ENCODE measurements at places on chromosomes 6 and 20.

- DNase-seq: no peak
These were observed 10.1 kb upstream of the HDAC2 start for GRCh38 chr6:113980937-113981554.

DNA sequence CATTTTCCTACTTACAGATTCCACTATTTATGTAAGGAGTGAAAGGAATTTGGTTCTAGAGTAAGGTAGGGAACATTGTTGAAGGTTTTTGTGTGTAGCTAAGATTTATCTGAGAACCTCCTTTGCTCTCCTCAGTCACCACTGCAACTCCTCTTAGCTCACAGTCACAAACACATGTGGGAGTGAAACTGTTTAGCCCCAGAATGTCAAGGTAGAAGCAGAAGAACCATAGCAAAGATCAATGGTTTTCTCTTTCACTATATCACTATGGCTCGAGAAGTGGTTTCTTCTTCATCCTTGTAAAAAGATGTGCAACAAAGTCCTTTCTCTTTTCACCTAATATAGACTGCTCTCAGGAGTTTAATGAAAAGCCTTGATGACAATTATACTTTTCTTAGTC is 6.5 kb upstream of the DEFB112 start:
- no peak for DNase-seq

DNA sequence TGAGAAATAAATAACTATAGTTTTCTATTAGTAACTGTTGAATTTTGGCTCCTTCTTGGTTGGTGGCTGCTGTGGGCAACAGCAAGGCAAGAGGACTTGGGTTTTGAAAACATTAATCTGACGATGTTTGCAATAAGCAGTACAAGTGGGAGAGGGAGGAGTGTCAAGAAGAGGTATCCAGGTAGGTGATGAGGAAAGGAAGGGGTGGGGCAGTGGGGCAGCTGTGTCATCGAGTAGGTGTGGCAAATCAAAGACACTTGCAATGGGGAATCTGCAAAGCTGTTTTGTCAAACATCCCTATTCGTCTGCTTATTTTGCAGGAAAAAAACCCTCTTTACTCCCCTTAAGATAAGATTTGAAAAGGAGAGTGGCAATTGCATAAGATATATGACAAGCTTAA is 171.9 kb upstream of the MAP3K7 start:
- DNase-seq: no peak

DNA sequence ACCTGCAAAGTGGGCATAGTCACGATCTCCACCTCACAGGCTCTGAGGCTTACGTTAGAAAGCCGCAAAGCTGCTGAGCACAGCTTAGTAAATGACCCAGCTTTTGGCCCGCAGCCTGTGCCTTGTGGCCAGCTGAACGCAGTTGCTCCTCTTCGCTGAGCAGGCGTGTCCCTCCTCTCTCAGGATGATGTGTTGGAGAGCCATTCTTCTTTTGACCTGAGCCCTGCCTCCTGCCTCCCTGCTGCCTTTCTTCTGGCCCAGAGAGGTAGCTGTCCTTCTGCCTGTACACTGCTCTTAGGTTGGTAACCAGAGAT is 47.6 kb upstream of the MYL9 start:
- no peak for DNase-seq

DNA sequence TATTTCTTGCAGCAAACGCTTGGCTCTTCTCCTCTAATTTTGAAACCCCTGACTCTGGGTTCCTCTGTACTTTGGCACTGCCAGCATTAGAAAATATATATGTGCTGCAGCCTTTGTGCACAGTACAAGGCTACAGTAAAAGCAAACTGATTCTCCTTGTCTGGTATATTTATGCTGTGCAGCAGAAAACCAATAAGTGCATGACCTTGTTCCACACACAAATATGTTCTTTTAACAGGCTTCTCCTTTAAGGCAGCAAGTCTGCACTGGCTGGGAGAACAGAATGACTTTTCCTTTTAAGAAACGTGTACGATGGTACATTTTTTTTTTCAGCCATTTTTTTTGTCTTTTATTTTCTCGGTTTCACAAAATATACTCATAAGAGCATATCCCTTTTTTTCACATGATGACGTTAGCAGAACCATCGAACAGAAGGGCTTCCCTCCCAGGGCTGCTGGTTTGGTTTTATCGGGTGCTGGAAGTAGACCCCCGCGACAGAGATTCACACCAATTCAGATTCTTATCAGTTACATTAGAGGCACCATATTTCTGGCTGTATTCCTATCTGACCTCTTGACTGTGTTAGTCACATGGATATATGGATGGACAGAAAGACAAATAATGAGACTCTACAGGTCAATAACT is 129.9 kb upstream of the ARID1B start:
- no peak for DNase-seq

DNA sequence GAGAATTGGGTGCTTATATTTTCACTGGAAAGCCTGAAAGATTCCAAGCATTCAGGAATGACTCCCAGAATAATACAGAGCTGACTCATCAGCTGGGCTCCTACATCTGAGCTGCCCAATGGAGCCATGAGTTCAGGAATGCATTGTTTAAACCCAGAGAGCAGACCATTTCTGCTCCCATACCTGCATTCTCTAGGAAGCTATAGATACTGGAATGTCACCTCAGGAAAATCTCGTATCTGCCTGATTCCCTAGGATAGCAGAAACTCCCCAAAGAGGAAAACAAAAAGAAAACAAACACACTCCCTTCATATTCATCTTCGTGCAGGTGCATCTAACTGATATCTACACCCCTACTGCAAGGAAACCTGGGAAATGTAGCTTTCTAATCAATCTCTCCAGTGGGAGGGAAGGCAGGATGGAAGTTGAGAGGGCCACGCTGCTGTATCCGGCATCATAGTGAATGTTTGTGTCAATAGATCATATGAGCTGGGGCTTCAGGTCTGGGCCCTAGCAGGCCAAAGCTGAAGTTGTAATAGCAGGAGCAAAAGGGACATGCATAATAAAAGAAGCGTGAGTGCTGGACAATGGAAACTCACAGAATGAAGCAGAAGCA is 8.2 kb upstream of the SLC2A12 start:
- DNase-seq: no peak

GRCh38 chr6:22873513-22874136 is 304.3 kb downstream of the HDGFL1 start:
- DNase-seq: no peak

GRCh38 chr20:39603219-39603618 is 641.1 kb downstream of the DHX35 start:
- no peak for DNase-seq

DNA sequence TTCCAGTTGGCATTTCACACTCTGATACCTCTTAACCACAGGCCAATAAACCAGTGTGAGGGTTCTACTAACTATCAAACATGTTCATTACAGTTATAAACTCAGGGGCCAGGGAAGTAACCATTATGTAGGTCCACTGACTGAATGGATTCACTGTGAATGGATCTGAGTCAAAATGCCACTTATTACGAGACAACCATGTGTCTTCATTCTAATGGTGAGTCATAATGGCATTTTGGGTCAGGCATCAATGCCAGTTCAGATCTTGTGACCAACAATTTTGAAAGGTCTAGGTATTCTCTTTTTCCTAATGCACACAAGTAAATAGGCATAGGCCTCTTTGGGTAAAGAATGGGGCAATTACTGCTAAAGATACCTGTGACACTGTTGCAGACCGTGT is 112.2 kb upstream of the HEY2 start:
- DNase-seq: no peak

GRCh38 chr20:12241065-12241464 is 323.4 kb downstream of the BTBD3 start:
- no peak for DNase-seq

- DNase-seq: no peak
These were observed 229.0 kb downstream of the ZNF217 start for GRCh38 chr20:53364646-53365045.

GRCh38 chr20:49497398-49497669 is 14.9 kb upstream of the KCNB1 start:
- DNase-seq: no peak

GRCh38 chr6:39309942-39310531 is 4.2 kb downstream of the KCNK17 start:
- DNase-seq: peak; percentile 12

DNA sequence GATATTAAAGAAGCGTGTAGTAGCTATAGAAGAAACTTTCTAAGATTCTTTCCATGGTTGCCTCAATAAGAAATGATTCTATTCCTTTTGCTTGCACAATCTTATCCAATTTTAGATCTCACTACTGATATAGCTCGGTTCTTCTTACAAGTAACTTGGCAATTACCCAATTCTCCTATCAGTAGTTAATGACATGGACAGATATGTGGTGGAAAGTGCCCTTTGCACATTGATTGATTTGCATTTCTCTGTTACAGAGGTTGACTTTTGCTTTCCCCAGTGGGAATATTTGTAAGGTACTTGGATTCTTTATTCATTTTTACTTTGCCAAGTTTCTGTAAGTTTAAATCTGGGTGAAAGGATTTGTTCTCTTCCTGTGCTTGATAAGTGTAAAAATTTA is 93.7 kb upstream of the QKI start:
- no peak for DNase-seq

GRCh38 chr6:8589941-8590729 is 154.8 kb upstream of the SLC35B3 start:
- DNase-seq: no peak

DNA sequence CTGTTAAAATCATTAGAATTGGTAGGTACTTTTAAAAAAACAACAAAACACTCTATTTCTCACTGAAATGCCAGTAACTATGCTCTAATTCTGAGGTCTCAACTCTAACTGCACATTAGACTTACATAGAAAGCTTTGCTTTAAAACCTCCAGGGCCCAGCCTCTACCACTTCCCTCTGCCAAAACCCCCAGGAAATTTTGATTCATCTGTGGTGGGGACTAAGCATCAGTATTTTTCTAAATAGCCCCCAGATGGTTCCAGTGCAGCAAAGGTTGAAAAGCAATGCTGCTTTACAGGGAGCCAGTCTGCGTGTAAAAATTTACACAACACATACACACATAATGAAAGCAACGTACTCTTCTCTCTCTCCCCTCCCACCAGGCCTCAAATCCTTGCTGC is 3.8 kb downstream of the TBC1D32 start:
- no peak for DNase-seq

- no peak for DNase-seq
These were observed 22.2 kb upstream of the FOXC1 start for GRCh38 chr6:1587546-1587945.

DNA sequence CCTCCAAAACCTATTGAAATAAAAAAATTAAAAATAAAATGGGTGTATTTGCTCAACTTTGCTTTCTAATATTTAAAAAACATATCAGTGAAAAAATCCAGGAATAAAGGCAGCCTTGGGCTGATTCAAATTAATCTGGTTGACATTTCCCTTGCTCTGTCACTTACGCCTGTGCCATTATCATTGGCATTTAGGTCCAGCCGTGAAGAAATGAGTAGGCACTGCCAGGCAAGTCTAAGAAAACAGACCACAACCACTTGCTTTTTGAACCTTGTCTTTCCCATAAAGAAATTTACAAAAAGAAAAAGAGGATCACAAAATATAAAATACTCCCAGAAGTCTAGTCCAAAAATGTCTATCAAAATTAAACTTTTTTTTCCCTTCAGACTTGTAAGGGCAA is 59.2 kb upstream of the HBS1L start:
- DNase-seq: no peak

DNA sequence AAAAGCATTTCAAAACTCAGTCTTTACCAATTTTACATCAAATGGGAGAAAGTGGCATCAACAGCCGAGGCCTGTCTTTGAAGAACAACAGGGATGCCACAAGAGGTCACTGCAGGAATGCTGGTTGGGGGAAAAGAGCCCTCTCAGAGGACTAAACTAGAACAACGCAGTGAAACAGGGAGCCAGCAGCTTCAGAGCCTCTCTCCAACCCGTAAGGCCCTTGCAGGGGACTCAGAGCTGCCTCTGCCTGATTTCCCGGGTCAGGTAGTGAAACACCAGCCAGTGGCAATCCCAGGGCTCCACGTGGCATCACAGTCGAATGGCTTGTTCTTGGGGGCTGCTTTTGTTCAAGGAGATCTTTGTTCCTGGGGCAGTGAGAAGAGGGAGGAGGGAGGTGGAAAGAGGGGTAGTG is 55.0 kb upstream of the KCNK16 start:
- no peak for DNase-seq

DNA sequence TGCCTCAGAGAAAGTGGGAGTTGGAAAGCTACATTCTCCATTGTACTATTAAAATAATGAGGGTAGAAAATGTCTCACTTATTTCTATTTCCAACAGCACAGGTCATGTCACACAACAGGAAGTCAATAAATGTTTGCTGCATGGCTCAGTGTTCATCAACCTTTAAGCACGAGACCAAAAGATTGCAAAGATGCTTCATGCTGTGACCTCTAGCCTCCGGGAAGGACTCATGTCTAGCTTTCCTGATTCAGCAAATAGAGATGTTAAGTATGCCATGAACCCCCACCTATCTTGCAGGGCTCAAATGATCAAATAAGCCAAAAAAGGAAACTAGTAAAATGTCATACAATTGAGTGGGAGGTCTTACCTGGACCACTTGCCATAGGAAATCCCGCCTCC is 57.4 kb downstream of the NCOA6 start:
- DNase-seq: no peak

DNA sequence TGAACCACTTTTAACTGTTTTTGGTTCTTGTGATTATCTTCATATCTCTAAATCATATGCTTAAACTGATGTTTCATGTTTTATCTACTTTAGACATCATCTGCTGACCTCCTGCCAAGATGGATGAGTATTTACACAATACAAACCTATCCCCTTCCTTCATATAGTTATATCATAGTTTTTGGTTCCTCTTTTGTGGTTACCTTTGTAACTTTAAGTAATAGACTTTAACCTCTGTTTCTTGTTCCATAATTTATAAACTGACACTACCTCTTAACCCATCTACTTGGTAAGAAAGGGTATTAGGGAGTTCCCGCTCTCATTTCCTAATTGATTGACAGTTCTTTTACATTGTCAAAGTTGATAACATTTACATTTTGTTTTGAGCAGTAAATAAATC is 11.9 kb downstream of the PCMT1 start:
- DNase-seq: no peak

- DNase-seq: no peak
These were observed 265.2 kb downstream of the CD83 start for GRCh38 chr6:14382678-14383236.

- no peak for DNase-seq
These were observed 26.2 kb upstream of the LRRC1 start for GRCh38 chr6:53768636-53769035.

- DNase-seq: no peak
These were observed 122.0 kb upstream of the ARID1B start for GRCh38 chr6:156654919-156655918.

DNA sequence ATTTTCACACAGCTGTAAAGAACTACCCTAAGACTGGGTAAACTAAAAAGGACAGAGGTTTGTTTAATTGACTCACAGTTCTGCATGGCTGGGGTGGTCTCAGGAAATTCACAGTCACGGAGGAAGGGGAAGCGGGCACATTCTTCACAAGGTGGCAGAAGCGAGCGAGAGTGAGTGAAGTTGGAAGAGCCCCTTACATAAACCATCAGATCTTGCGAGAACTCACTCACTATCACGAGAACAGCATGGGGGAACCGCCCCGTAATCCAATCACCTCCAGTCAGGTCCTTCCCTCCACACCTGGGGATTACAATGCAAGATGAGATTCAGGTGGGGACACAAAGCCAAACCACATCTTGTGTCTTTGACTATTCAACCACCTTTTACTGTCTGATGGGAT is 700.5 kb downstream of the TENT5A start:
- DNase-seq: no peak

- DNase-seq: no peak
These were observed 12.6 kb upstream of the GNMT start for GRCh38 chr6:42947950-42948349.

- DNase-seq: peak; percentile 29
These were observed 29.7 kb downstream of the ATXN1 start for GRCh38 chr6:16731478-16732051.

- no peak for DNase-seq
These were observed 41.8 kb downstream of the SLC22A1 start for GRCh38 chr6:160163425-160163824.

GRCh38 chr6:70379473-70380013 is 33.8 kb upstream of the FAM135A start:
- no peak for DNase-seq

Measured in central memory CD4-positive, alpha-beta T cell (primary cell).